ENCODE measurements at places on chromosomes 11 and 22.

GRCh38 chr11:32391956-32392553, 43.3 kb downstream of the WT1 start:
- peak; percentile 86 for DNase-seq

- no peak for DNase-seq
These were observed 5.1 kb upstream of the SCARF2 start for GRCh38 chr22:20442485-20443284.

- DNase-seq = no peak
These were observed 77.3 kb upstream of the NECTIN1 start for GRCh38 chr11:119806064-119806915.

DNA sequence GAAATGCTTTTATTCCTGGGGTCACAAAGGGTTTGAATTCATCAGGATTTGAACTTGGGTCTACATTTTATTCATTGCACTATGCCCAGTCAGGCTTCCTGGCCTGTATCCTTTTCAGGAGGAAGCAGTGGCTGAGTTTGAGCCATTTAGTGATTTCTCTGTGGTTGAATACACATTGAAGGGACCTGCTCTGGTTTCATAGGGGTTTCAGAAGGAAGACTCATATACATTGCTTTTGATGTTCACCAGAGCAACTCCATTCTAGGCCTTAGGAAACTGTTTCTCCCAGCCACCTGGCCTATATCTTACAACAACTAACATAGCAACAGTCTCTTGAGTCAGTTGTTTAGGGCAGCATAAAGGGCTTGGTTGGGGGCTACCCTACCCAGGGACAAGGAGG, 165.7 kb downstream of the INSC start:
- no peak for DNase-seq

DNA sequence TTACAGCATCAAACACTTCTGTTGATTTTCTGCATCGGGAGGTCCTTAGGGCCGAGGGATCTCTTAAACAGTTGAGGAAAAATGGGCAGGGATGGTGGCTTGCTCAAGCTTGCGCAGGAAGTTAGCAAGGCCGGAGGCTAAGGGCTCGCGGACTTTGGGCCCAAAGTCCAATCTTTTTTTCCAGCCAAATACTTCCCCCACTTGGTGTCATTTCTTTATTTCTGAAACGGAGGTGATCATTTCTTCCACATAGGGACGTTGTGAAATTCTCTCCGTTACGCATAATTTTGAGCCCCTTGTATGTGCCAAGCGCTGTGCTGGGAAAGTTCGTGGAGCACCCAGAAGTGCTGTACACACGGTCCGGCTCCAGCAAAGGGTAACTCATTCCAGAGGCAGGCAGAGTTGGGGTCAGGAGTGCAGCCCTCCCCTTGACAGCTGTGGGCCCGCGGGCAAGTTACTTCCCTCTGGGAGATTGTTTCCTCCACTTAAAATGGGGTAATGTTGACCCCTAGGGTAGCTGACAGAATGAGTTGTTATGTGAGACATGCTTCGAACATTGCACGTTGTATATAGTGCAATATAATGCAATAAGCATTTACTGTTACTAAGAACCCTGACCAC, 809 bp downstream of the MIEF1 start:
- peak; percentile 63 for DNase-seq

GRCh38 chr22:24962094-24962493, 9.6 kb downstream of the KIAA1671 start:
- no peak for DNase-seq

DNA sequence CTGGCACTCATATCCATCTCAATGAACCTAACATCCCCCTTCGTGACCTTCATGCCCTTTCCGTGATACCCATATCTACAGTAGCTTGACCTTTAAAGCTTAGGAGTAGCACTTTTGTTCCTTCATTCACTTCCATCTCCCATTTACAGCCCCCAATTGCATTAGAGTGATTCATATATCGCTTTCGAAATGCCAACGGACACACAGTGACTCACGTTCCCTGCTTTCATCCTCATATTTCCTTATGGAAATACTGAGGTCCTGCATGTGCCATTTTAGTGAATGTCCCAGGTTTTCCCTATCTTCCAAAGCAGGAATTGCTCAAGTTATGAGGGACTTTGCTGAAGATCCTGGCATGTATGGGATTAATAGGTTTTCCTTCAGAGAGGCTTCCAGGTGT, 44.3 kb upstream of the CEP126 start:
- DNase-seq = peak; percentile 80

DNA sequence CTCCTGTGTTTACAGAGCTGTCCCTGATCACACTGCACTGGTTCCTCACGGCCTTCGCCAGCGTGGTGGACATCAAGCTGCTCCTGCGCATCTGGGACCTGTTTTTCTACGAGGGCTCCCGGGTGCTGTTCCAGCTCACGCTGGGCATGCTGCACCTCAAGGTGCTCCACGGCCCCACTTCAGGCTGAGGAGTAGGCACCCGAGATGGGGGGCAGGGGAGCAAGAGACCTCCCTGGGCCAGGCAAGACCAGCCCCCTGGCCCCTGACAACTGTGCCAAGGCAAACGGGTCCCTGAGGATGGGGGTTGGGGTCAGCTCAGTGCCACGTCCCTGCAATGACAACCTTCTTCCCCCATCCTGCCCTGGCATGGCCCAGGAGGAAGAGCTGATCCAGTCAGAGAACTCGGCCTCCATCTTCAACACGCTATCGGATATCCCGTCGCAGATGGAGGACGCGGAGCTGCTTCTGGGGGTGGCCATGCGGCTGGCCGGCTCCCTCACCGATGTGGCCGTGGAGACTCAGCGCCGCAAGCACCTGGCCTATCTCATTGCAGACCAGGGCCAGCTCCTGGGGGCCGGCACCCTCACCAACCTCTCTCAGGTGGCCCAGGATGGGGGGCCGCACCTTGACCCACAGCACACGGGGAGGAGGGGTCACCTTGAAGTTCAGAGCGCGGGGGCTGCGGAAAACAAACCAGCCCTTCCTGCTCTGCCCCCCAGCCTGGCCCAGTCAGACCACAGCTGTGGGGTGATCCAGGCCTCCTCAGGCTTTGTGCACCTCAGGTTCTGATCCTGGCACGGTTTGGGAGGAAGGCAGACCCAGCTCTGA, 35.9 kb downstream of the SGSM3 start:
- DNase-seq = no peak

Measured in fibroblast of lung (primary cell).